Fibroblast of the aortic adventitia (primary cell): ENCODE measurements at places on chromosomes 2 and 18.

- peak; percentile 49 for DNase-seq
These were observed 44.1 kb upstream of the NDUFV2 start for GRCh38 chr18:9058406-9058805.

GRCh38 chr2:173513107-173513727 lies 158.5 kb downstream of the CDCA7 start:
- DNase-seq = no peak

DNA sequence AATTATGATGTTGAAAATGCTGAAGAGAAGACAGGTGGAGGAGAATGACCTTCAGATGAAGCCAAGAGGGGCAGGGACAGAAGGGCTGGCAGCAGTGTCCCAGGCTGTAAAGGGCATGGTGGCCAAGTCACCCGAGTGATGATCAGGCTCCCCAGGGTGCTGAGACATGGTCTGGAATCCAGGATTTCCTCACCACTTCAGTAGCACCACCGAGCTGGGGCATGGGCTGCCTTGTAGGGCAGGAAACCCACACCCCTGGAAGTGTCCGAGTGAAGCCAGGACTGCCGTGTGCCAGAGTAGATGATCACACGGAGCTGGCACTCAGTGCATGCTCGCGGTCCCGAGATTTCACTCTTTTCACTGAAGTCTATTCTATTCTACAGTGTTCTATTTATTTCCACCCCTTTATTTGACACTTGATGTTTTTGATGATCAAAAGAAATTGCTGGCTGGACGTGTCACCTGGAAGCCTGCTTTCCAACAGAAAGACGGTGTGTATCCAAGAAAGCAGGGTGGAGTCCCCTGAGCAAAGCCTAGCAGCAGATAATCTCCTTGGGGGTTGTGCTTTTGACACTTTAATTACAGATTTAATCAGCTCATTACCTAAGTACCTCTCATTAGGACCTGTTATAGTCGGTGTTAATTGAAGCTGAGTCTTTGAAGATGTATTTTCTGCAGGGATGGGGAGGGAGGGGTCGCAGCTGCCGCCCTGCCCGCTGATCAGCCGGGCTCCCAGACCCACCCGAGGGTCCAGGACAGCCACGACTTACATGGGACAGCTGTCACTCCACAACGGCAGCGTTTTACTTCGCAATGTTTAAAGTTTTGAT lies 92.3 kb downstream of the SEPTIN10 start:
- no peak for DNase-seq

DNA sequence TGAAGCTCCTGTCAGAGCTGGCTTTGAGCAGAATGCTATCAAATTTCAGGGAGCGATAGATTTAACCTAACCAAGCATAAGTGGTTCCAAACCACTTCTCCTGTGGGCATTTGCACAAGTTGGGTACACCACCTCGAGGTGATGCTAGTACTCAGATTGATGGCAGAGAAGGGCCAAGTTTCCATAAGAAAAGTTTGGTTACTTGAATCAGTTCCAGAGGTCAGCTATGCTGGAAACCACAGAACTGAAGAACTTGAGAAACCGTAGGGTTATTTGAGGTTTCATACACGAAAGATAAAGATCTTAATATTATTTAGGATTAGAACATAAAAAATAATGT lies 238.2 kb upstream of the SOX11 start:
- DNase-seq = no peak

DNA sequence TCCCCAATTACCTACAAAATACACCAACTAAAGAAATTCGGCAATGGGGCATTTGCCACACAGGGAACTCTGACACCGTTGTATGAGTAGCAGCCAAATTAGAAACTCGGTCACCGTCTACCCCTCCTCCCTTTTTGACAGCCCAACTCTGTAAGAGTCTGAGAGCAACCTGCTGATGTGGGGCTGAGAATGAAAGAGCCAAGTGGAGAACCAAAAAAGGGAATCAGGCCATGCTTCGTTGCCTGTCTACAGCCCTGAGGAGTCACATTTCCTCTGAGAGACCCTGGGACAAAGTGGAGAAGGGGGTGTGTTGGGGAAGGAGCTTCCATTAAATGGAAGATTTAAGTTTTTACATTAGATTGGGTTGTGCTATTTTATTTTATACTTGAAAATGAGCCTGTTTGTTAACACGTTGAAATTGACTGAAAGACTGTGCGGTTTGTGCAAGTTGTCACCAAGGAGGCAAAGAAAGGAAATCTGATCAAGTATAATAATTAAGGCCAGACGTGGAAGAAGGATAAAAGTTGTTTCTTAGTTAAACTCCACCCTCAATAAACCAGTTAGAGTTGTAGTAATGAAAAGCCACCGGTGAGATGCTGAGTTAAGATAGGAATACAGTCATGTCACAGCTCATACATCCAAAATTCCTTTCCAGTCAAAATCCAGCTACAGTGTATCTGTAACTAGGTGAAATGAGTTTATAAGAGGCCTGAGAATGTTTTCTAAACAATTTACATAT lies 131.7 kb upstream of the CREB1 start:
- no peak for DNase-seq

DNA sequence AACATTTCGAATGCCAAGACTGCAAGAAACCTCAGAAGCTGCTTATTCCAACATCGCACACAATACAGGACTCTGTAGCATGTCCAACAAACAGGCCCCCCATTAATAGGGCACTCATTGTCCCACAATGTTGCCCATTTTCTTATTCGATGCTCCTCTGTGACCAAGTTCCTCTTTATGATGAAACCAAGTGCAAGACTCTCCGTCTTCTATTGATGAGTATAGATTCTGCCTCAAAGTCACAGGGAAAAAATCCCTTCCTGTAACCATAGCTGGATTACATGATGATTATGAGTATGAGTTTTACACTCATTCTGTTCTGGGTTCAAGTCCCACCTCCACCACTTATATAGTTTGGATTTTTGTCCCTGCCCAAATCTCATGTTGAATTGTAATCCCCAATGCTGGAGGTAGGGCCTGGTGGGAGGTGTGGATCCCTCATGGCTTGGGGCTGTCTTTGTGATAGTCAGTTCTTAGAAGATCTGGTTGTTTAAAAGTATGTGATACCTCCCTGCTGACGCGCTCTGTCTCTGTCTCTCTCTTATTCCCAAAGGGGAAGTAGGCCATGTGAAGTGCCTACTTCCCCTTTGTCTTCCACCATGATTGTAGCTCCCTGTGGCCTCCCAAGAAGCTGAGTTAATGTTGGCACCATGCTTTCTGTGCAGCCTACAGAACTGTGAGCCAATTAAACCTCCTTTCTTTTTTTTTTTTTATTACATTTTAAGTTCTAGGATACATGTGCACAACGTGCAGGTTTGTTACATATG lies 148.7 kb downstream of the OSR1 start:
- DNase-seq = no peak

GRCh38 chr2:2901384-2902345 lies 476.0 kb downstream of the EIPR1 start:
- no peak for DNase-seq

GRCh38 chr2:214699236-214699635 lies 110.2 kb downstream of the BARD1 start:
- no peak for DNase-seq

- DNase-seq = no peak
These were observed 50.6 kb upstream of the ZFP36L2 start for GRCh38 chr2:43276962-43277391.

DNA sequence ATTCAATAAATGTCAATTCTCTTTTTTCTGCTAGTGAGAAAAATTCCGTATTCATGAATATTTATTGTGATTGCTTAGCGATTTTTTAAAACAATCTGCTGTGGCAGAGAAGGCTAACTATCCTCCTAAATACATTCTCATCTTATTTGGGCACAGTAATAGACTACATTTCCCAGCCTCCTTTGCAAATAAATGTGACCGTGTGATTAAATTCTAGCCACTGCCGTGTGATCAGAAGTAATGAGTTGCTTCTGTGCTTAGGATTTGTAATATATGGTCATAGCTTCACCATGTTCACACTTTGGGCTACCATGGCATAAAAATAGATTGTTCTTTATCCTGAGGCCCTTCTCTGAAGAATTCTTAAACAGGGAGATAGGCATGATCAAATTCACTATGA lies 179.6 kb downstream of the FAM124B start:
- DNase-seq = no peak

DNA sequence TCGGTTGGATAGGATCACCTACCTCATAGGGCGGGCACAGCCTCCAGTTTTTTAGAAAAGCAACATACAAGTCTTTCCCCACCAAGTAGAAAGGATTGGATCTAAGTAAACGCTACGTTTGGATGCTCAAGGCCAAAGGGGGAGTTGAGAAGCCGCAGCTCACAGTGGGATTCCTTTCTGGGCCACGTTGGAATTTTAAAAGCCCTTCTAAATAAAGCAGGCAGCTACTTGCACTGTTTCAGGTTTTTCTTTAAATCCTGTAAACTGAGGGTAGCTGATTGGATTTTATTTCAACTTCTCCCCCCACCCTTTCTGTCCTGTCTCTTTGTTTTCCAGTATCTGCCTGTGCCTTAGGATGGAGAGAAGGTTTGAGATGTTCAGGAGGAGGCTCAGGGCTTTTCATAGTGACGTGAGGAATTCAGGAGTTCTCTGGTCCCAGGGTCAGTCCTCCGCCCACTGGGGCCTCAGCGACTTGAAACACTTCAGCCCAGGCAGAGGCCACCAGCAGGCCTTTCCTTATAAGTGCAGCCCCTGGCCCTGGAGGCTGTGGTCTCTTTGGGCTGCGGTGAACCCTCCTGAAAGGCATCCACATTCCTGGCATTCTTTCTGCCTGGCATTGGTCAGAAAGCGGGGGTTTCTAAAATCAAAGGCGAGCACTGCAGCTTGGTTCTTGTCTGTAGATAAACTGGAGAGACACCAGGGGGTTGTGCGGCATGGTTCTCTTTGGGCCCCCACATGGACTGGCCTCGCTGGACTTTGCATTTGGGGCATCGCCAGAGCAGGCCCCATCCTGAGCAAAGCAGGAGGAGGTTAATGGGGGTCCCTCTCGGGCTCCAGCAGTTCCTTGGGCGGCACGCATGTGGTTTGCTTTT lies 44.5 kb downstream of the SH3BP4 start:
- DNase-seq = peak; percentile 45

GRCh38 chr2:116724550-116724949 lies 1089.9 kb upstream of the DDX18 start:
- DNase-seq = no peak
